Right ventricle myocardium inferior (tissue), 1 donor: ENCODE measurements at places on chromosomes 2 and 18.

DNA sequence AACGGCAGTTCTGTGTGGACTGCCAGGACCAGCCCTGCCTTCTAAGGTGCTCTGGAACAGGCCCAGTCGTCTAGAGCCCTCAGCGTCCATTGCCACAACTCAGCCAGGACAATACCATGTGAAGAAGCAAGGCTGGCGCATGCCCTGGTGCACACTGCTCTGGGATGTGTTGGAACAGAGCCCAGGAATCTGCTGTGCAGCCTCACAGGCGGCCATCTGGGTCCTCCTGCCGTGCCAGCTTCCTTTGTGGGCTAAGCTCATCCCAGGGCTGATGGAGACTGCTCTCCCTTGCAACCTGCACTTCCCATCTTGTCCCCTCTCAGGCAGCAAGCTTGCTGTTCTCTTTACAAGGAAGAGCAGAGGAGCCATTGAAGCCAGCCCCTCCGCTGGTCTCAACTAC, 246.4 kb upstream of the PXDN start:
- peak; percentile 86 for DNase-seq

GRCh38 chr2:229610872-229611271, 103.5 kb downstream of the DNER start:
- no peak for DNase-seq

- no peak for DNase-seq
Measured at GRCh38 chr18:6069539-6069938, 174.2 kb upstream of the TMEM200C start.

GRCh38 chr2:68158134-68158447, 403 bp downstream of the PNO1 start:
- no peak for DNase-seq

GRCh38 chr2:11123856-11124759, 31.2 kb upstream of the SLC66A3 start:
- no peak for DNase-seq

GRCh38 chr2:136246086-136246669, 128.2 kb upstream of the CXCR4 start:
- peak; percentile 80 for DNase-seq

DNA sequence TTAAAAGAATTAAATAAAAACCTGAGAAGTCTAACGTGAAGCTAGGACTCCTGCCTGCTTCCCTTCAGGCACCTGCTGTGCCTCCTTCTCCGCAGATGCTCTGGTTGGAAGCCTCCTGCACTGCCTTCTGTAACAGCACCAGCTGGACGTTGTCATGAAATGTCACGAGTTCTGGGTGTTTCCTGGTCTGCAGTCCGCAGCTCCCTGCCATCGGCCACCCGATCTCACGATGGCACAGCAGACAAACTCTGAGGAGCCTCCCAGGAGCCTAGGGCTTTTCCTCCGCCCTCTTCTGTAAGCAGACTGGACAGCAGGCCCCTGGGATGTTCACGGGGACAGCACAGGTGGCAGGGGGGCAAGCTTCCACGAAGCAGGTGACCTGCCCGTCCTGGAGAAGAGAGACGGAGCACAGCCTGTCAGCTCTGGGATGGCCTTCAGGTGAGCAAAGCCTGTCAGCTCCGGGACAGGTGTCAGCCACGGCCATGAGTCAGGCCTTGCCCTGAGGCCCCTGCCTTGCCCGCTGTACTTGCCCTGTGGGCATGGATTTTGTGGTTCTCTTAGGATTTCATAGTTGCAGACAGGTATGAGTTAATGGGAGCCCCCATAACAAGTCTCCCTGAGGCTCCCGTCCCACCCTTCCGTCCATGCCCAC, 110.3 kb downstream of the PXDN start:
- DNase-seq = peak; percentile 44

DNA sequence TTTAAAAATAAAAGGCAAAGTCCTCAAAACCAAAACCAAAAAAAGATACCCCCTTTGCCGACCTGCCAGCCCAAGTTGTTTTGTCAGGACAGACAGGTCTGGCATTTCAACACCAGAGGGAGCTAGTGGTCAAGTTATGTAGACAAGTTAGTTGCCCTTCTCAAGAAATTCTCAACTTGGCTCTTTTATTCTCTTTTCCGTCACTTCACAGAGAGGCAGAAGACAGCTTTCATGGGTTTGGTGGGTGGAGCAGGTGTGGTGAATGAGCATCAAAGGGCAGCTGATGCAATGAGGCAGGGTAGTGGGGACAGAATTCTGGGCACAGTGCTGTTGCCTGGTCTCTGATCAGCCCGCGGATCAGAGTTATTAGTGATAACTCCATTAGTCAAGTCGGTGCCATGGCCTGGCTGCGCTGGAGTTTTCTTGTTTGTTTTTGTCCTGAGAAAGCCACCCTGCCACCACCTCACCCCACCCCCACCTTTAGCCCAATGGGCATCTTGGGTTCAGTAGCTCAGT, 303.7 kb upstream of the EPAS1 start:
- peak; percentile 53 for DNase-seq

GRCh38 chr2:83103613-83104012, 1355.5 kb downstream of the SUCLG1 start:
- DNase-seq = no peak

- no peak for DNase-seq
Measured at GRCh38 chr2:129240061-129240460, 739.4 kb upstream of the RAB6C start.

DNA sequence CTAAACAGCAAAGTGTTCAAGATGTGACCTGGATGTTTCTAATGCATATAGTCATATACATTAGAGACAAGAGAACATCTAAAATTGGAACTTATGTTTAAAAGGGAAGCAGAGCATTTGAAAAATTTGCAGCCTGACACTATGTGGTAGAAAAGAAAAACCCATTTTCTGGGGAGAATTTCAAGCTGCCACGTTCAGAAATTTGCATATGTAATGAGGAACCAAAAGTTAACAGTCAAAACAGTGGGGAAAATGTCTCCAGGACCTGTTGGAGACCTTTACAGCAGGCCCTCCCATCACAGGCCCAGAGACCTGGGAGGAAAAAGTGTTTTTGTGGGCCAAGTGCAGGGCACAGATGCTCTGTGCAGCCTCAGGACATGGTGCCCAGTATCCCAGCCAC, 8.2 kb upstream of the TMEM18 start:
- no peak for DNase-seq

DNA sequence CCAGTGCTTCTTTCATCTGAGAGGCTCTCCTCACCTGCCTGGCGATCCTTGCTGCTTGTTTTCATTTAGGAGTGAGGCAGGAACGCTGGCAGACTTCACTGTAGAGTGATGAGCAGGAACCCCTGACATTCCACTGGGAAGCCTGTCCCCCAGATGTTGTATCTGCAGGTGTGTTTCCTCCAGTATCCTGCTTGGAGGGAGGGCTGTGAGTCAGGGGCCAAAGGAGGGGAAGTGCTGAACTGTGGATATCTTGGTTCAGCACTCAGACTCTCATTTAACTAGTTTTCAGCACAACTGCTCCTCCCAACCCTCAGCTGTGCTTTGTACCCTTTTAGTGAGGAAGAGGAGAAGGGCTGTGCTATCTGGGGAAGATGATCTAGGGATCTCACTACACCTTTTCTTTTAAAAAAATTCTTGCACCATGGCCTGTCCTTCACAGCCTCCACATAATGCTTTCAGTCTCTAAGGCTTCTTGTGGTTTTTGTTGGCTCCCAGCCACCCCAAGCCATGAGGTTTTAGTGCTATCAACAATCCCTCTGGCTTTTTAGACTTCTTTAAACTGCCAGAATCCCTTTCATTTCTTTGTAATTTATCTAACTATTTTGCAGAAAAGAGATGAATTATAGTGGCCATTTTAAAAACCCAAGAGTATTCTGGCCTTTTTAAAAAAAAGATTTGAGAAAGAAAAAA, 11.2 kb downstream of the ANKAR start:
- no peak for DNase-seq

DNA sequence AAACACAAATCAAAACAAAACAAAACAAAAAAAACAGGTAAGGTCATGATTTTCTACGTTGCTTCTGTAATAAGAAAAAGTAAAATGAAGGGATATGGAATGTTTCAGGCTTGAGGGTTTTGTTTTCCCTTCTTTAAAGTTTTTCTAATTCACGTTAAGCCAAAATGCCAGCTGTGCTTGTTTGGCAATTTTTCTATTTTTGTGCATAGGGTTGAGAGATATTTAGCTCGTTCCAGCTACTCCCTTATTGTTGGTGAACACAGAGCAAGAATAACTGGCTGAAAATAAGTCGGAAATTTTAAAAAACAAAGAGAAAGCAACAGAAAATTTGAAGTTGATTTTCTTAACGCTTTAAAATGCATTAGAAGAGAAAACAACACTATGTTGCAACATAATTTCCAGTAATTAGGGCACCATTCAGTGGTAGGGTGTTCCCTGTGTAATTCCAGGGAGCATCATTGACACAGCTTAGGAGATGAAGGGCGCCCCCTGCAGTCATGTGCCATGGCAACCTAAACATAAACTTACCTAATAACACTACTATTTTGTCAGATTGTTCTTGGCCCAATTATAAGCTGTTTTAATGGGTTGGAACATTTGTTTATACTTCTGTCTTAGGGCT, 99.5 kb downstream of the DTNA start:
- peak; percentile 66 for DNase-seq

DNA sequence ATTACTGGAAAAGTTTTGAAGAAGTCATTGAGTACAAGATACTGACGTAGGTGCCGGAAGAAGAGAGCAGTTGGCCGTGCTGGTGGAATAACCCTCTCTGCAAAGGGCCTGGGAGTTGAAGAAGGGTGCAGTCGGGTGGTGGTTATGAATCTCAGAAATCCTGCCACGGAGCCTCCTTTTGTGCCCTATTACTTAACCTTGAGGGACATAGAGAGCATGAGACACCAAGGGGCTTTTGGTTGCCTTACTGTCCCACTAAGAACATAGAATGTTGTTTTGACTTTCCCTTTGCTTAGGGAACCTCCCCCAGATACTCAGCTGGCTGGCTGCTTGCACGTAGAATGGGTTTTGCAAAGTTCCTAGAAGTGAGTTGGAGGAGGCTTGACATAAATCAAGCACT, 1.3 kb upstream of the CD28 start:
- DNase-seq = no peak

DNA sequence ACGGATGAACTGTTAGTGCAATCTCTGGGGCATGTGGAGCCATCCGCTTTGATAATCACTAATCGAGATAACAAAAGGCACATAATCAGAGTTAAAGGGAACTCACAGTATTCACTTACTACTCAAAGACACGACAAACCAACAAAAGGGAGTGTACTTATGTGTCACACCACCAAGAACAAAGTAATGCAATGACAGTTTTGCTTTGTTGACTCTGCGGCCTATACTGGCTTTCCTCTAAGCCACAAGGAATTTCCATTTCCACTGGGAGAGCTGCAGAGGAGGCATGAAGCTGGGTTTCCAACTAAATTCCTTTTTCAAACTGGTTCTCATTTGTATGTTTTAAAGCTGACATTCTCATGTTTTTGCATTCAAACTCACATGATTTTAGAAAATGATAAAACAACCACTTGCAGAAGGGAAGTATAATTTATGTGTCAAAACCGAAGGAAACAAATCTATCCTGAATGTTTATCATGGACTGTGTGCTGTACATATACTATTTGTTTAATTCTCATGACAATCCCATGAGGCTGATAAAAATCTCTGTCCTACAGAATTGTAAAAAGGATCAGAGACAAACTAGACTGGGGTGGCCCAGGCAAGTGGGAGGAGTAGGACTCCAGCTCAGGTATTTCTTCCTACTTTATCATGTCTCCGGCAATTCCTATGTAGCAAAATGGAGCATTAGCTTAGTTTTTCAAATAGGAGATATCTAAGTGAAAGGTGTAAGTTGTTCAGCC, 149.6 kb upstream of the SMAD7 start:
- no peak for DNase-seq

- DNase-seq = no peak
Measured at GRCh38 chr2:10960606-10961489, 49.1 kb downstream of the KCNF1 start.

GRCh38 chr2:41598161-41598894, 449.5 kb upstream of the PKDCC start:
- DNase-seq = no peak

GRCh38 chr2:63425079-63425416, 163.2 kb downstream of the WDPCP start:
- no peak for DNase-seq

DNA sequence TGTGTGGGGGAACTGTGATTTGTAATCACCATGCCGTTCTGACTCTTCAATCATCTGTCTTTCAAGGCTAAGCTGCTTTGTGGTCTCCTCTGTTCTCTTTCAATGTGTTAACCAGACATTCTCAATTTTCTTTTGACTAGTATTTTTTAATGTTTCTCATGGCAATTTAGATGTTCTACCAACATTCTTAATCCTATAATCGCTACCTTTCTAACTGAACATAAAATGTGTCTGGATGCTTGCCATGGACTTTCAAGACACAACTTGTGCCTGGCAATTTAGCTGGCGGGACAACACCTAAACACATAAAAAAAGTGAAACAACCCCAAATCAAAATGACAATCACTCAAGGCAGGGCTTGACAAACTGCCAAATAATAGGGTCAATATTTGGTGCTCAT, 135.0 kb upstream of the ACKR3 start:
- no peak for DNase-seq

GRCh38 chr2:74028741-74029140, 44.0 kb downstream of the TET3 start:
- no peak for DNase-seq

GRCh38 chr2:10469301-10469700, 21.2 kb upstream of the ODC1 start:
- DNase-seq = no peak

- DNase-seq = peak; percentile 73
Measured at GRCh38 chr18:332721-333510, 65.1 kb upstream of the THOC1 start.

DNA sequence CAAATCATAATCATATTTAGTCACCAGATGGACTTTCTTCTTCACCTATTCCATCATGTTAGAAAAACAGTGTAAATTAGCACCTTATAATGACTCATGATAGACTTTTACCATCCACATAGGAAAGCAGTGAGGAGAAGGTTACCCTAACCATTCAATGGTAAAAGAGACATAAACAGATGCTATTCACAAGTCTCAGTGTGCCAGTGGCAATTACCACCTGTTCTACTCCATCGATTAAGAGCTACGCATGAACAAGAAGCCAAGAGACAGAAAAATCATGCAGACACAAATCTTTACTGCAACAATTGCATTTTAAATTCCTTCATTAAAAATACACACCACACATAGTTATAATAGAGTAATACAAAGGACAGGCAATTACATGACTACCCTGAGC, 106.7 kb upstream of the CHAC2 start:
- no peak for DNase-seq

DNA sequence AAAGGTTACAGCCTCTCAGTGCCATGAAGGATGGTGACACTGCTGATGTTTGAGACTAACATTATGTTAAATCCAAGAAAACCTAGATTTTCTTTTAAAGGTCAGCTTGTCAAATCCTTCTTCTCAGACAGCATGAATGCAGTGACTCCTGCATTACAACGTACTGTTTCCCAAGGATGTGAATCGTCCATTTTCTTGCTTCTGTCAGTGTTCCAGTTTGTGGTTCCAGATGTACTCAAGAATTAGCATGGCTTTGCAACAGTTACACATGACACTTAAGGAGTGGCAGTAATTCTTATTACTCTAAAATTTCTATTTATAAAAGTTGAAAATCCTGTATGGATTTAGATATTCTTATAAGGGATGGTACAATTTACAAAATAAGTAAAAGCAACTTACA, 1.5 kb upstream of the TTC39C start:
- no peak for DNase-seq
